ENCODE measurements at places on chromosomes 1 and 21.

- no peak for DNase-seq
Measured at GRCh38 chr1:2093055-2093454, 42.8 kb downstream of the PRKCZ start.

DNA sequence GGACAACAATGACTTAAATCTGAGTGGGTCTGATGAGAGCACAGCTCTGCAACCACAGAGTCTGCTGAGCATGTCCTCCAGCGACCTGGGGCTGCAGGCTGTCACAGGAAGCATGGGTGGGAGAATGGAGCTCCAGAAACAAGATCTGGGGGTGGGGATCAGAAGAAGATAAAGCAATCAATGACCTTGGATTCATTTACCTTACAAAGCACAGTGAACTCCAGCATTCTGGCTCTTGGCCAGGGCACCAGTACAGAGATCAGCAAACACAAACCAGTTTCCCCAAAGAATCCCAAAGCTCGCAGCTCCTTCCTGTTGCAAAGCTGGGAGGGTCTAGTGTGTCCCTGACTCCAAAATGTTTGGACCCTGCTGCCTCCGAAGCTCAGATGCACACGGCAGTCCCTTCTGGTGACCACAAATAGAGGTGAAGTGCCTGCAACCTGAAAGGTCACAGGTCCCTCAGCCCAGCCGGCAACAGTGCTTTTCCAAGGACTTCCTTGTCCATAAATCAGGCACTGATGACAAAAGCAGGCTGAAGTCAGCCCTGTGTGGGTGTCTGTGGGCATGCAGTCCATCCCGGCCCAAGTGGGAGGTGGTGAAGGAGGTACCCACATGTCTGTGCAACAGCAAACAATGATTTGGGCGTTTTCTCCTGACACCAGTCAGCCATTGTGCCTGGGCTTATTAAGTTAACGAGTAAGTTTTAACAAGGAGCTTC, 76.1 kb downstream of the SH3BGR start:
- DNase-seq = no peak

- no peak for DNase-seq
Measured at GRCh38 chr1:86478416-86479156, 9.9 kb downstream of the CLCA1 start.

- no peak for DNase-seq
Measured at GRCh38 chr1:92989936-92990583, 28.8 kb upstream of the DIPK1A start.

- no peak for DNase-seq
Measured at GRCh38 chr21:34554227-34554626, 42.2 kb upstream of the KCNE1 start.

DNA sequence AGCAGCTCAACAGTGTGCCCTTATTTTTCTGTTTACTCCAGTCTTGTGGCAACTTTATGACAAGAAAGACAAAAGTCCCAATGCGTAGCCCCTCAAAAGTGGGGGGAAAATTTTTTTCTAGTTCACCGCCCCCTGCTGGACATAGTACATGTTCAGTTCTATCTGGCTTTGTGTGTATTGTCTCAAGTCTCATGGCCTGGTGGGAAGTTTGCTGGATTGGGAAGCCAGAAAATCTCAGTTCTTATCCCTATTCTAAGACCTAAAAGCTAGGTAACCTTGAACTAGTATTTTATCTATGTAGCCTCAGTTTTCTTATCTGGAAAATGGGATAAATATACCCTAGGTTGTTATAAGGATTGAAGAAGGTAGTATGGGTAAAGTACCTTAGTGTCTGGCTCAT, 55.8 kb upstream of the LDLRAP1 start:
- peak; percentile 39 for DNase-seq

DNA sequence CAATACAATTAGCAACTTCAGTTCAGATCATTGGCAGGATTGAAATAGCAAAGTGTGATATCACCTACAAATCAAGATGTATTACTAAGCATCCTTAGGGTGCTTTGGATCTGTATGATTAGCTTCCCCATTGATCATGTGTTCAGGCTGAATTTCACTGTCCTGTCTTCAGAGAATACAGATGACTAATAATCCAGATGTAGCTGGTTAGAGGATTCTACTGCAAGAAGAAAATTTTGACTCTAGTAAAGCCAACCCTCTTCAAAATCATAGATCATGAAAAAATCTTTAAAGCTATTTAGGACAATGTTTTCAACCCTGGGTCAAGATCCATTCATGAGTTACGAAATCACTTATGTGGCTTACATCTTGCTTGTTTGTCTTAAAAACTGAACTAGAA, 184.4 kb downstream of the PTGER3 start:
- DNase-seq = no peak

DNA sequence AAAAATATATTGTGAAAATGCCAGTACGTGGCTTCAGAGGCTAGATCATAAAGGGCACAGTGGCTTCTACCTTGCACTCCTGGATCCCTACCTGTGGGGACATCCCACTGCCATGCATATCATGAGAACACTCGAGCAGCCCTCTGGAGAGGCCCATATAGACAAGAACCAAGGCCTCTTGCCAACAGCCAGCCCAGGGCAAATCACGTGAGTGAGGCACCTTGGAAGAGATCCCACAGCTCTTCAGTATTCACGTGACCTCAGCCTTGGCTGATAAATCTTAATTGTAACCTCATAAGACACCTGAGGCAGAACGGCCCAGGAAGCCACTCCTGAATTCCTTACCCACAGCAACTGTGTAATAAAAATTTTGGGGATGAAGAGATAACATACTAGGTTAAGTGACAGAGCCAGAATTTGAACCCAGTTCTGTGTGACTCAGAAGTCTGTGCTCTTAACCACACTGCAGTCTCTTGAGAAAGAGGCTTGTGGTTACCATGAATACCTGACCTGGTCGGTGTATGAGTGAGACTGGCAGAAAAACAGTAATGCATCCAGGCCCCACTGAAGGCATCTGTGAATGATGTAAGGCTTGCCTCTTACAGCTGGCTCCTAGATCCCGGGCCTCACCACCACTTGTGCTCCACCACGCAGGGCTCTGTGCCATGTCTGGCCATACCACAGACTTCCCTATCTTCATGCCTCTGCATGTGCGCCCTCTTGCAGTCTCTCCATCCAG, 6.9 kb upstream of the A3GALT2 start:
- no peak for DNase-seq

- no peak for DNase-seq
Measured at GRCh38 chr1:154657556-154657955, 49.6 kb upstream of the ADAR start.

- no peak for DNase-seq
Measured at GRCh38 chr21:41211060-41211805, 43.3 kb downstream of the BACE2 start.

GRCh38 chr1:51175278-51175677, 60.8 kb upstream of the RNF11 start:
- DNase-seq = no peak

DNA sequence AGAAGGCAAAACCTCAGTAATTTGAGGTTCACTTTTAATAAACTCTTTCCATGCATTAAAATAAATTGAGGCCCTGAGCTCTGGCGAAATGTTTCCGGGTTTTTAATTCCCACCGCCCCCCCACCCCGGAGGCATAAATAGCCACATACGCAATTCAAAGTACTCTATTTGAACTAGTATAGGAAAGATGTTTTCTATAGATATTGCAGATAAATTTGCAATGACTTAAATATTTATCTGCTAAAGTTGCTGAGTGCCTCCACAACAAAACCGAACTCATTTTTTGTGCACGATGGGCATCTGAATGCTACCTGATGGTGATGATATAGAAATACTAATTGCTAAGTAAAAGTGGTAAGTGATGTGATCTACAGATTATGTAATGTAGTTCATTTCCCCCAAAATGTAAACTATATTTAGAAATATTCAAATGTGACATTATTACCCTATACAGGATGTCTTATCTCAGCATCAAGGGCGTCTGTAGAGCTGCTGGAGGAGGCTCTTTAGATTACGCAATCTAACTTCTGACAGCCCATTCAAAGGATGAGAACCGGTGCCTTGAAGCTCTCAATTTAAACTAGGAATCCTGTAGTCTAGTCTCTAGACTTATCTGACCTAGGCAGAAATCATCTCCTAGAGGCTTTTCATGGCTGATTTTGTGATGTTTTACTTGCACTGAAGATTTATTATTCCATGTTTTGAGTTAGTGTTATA, 8.5 kb downstream of the IRF2BP2 start:
- peak; percentile 37 for DNase-seq

DNA sequence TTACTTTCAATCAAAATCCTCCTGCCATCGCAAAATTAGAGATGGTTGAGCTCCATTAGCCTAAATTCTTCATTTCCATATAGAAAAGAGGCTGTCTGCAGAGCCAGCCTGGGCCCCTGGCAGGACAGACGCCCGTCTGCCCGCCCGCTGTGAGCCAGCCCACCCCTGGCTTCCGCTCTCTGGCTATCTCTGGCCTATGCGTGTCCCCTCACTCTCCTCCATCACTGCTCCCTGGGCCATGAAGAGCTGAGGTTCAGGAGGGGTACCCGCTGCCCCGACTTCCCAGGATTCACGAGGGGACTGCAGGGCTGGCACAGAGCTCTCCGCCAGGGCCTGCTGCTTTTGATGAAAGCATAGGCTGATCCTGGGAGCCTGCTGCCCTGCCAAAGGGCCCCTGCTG, 117.6 kb downstream of the CASZ1 start:
- DNase-seq = no peak

- DNase-seq = no peak
Measured at GRCh38 chr1:22418312-22418711, 33.3 kb upstream of the ZBTB40 start.

GRCh38 chr1:218895064-218895587, 278.6 kb upstream of the LYPLAL1 start:
- DNase-seq = no peak

- DNase-seq = no peak
Measured at GRCh38 chr1:61444288-61444687, 280.7 kb downstream of the TM2D1 start.

- DNase-seq = no peak
Measured at GRCh38 chr21:42040411-42041180, 30.4 kb upstream of the ZBTB21 start.

DNA sequence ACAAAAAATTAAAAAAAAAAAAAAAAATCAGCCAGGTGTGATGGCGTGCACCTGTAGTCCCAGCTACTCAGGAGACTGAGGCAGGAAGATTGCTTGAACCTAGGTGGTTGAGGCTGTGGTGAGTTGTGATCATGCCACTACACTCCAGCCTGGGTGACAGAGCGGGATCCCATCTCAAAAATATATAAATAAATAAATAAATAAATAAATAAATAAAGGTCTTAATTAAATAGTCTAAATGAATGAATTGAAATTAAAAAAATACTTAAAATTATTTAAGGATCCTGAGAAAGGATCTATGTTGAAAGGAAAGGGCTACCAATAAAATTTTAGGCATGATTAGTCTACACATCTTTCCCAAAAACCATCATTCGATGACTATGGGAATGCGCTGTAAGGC, 67.4 kb upstream of the HP1BP3 start:
- no peak for DNase-seq

DNA sequence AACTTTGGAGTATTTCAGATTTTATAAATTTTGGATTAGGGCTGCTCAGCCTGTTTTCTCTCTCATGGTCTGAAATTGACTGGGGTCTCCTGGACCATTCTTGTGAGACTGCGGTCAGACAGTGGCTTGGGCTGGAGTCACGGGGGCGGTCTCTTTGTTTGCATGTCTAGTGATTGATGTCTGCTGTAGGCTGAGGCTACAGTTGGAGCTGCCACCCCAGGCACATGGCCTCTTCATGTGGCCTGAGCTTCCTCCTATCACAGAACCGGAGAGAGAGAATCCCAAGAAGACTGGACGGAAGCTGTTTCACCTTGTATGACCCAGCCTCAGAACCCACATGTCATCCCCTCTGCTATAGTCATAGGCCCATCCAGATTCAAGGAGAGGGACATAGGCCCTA, 96.1 kb downstream of the NID1 start:
- DNase-seq = no peak

GRCh38 chr1:226029093-226029496, 30.0 kb upstream of the SDE2 start:
- no peak for DNase-seq

GRCh38 chr1:231861541-231862481, 235.2 kb downstream of the DISC1 start:
- DNase-seq = no peak

- no peak for DNase-seq
Measured at GRCh38 chr21:39707316-39707715, 37.7 kb upstream of the IGSF5 start.

DNA sequence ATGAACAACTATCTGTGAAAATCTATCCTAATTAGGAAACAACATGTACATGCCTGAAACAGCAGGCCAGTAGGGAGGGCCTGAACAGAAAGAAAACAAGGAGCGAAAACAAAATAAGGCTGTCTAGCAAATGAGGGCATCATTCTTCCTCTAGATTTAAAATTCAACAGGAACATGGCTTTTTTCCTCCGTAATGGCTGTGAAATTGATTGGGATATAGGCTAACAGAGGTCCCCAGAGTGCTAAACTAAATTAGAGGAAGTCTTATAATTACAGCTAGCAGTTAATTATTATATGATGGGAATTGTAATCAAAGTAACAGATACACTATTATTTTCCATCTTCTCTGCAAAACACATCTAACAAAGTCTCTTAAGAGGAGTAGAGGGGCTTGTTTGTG, 51.7 kb upstream of the TIAM1 start:
- DNase-seq = no peak

GRCh38 chr1:183957216-183957830, 80.2 kb downstream of the COLGALT2 start:
- DNase-seq = no peak

DNA sequence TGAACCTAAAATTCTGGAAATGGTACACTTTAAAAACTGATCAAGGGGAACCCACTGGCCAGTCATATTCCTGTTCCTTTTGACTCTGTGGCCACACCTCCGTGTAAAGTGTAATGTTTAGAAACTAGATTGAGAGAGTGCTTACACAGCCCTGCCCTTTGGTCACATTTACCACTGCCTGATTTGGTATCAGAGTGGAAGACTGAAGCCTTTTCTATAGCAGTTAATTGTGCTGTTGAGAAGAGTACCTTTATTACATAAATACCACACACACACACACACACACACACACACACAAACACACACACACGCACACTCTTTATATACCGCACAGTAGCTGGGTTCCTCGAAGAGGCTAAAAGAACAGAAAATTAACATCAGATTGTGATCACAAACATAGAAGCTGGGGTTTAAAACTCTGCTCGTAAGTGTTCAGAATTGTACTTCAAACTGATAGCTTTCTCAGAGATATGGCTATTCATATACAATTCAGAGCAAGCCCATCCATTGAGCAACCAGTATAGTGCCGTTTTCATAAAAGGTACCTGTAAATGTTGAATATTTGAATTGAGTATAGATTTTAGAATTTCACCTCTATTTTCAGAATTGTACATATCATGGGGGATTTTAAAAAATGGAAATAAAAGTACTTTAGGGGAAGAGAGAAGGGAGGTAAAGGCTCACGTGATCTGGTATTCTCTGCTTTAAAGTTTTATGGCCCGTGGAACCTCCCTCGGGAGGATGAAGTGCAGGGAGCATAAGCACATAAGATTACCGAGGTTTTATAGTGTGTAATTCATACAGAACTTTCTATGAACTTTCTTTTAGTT, 37.5 kb downstream of the CAMTA1 start:
- DNase-seq = no peak

GRCh38 chr21:45550522-45551210, 8.4 kb upstream of the SLC19A1 start:
- DNase-seq = no peak

- DNase-seq = no peak
Measured at GRCh38 chr1:111285879-111286278, 4.8 kb upstream of the CHIA start.

- DNase-seq = no peak
Measured at GRCh38 chr1:218686761-218687160, 341.6 kb downstream of the TGFB2 start.

- no peak for DNase-seq
Measured at GRCh38 chr1:12230549-12231275, 882 bp downstream of the VPS13D start.

Measured in activated CD4-positive, alpha-beta T cell treated with anti-CD3 and anti-CD28 coated beads for 4 hours (primary cell).